Gastroesophageal sphincter (tissue), 4 donors: ENCODE measurements at places on chromosomes 6 and 20.

DNA sequence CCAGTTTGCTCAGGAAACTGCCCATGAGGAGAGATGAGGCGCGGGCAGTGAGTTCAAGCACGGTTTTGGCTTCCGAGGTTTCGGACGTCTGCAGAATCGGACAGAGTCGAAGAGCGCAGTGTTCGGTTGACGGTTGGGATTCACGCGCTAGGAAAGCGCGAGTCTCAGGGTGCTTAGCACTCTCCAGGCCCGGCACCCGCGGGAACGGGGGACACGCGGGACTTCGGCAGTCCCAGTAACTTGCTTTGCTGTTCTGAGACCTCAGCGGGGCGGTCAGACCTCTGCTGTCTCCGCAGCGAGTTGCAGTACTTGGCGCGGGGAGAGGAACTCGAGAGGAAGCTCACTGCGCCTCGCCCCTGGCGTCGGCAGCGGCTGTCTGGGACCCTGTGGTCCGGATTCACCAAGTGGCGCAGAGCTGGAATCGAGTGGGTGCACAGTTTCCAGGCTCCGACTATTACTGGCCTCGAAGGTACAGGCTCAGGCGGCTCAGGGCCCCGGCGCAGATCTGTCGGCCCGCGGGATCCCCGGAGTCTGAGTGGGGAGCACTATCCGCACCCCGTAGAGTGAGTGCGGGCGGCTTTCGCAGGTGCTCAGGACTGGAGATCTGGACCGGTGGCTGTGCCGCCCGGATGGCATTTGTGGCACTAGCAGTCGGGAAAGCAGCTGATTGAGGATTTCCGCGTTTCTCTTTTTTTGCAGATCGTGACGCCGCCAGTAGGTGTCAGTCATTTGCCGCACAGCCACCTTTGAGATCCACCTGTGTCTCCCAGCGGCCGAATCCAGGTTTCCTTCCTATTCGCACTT is at the start of gene POM121L2:
Gene POM121L2, minus strand, starts transcription at position 128 of the 804 bp plus-strand sequence. Its CDS starts 103 bp downstream, at position 25.
- ATAC-seq: peak; percentile 31

- no peak for ATAC-seq
Measured at GRCh38 chr6:169881976-169882375, 130.6 kb downstream of the ERMARD start.

DNA sequence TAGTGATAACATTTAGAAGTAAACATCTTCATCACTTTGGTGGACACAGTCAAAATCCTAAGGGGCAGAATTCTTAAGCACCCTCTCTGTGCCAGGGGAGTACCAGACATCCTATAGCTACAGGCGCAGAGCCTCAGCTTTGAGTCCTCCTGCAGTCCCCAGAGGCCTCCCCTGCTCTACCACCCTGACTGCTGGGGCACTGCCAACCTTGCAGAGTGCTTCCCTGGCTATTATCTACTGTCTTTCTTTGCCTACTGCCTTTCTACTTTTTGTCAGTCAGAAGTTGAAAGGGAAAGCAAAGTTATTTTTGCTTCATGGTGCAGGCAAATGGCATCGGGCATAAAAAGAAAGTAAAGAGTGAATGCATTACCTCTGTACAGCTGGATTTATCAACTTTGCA is 80.1 kb downstream of the AIG1 start:
- ATAC-seq: no peak

- ATAC-seq: no peak
Measured at GRCh38 chr6:133115946-133116345, 125.2 kb upstream of the EYA4 start.

- ATAC-seq: no peak
Measured at GRCh38 chr20:51402201-51402600, 140.3 kb downstream of the NFATC2 start.

DNA sequence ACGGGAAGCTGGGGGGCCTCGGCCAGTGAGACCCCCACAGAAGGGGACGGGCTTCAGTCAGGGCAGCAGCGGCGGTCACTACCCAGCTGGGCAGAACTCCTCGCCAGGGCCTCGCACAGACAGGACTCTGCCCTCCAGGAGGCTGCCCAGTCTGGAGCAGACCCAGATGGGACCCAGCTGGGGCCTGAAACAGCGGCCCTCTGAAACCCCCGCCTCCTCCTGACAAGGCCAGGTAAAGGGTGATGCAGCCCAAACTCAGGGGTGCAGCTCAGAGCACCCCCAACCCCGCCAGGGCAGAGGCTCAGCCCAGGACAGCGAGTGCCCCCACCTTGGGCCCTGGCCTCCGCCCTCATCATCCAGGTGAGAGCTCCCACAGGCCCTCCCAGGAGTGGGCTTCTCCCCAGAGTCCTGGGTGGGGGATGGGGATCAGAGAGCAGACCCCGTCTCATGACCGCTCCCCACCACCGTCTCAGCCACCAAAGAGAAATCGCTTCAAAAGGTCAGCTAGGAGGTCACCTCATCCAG is 2.2 kb downstream of the EEF1A2 start:
- peak; percentile 15 for ATAC-seq

DNA sequence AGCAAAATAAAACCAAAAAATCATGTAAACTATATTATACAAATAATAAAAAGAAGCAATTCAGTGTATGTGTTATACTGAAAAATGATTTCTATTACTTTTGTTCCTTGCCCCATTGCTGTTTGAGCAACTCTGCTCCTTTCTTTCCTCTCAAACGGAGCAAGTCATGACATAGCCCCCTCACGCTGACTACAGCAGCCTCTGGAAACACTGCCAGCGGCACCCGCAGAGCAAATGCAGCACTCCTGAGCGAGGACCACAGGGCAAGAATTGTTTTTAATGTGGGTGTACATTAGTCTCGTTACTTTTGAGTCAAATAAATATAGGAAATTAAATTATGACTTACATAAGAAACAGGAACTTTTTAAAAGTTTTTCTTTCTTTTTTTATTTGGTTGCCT is 350.1 kb upstream of the HSF2 start:
- ATAC-seq: peak; percentile 52

- no peak for ATAC-seq
Measured at GRCh38 chr6:52340603-52340880, 21.4 kb upstream of the PAQR8 start.

DNA sequence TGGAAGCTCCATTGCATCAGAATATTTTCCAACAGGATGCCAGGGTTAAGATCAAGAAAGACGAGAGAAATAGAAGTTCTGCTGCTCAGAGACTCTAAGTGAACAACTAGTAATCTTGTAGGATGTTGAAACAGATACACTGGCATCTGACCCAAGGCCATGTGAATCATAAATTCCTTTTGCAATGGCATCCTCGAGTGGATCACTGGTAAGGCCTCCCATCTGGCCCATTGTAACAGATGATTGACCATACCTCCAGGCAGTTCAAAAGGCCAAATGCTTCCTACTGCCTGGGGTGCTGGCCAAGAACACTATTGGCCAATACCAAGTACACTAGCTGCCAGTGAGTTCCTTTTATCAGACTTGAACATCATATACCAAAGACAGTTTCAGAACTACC is 9.9 kb upstream of the SLC17A3 start:
- ATAC-seq: no peak

GRCh38 chr20:47334022-47334551 is 22.4 kb downstream of the ZMYND8 start:
- peak; percentile 86 for ATAC-seq

- ATAC-seq: no peak
Measured at GRCh38 chr6:3726421-3726820, 25.1 kb downstream of the PXDC1 start.

GRCh38 chr20:32130352-32130751 is 20.8 kb downstream of the TM9SF4 start:
- no peak for ATAC-seq

- ATAC-seq: no peak
Measured at GRCh38 chr20:18404172-18404571, 62.7 kb downstream of the DZANK1 start.

- no peak for ATAC-seq
Measured at GRCh38 chr6:12037798-12038197, 25.7 kb downstream of the HIVEP1 start.
